ENCODE measurements at places on chromosomes 4 and X.

DNA sequence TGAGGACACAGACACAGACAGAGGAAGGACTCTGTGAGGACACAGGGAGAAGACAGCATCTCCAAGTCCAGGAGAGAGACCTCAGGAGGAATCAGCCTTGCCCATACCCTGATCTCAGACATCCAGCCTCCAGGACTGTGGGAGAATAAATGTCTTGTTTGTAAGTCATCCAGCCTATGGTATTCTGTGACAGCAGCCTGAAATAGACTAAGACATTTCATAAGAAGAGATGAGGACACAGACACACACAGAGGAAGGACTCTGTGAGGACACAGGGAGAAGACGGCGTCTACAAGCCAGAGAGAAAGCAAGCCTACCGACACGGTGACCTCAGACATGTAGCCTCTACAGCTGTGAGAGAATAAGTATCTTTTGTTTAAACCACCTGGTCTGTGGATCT is 112.1 kb downstream of the DHRSX start:
- H3K27ac ChIP-seq, result no peak overlapping the region
- H3K4me3 ChIP-seq, result no peak overlapping the region
- no peaks in the 10 kb centered on the region for H3K36me3 ChIP-seq
- no peak for DNase-seq
- H3K4me1 ChIP-seq, result no peaks in the 10 kb centered on the region

DNA sequence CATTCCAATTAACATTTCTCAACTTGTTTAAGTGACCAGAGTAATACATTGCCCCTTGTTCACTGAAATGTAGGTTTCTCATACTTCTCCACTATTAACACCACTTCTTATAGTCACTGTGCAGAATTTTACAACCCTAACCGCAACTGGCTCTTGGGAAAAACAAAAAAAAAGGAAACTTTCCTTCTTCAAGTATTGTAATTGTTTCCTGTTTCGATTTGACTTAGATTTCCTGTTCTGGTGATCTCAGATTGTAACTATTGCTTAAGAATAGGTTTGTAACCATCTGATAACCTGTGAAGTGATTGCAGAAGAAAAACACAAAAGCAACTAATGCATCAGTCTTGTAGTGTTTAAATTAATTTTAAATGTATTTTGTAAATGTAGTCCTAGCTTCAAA is 594.7 kb upstream of the GALNT7 start:
- H3K4me3 ChIP-seq, result no peak overlapping the region
- no peaks in the 10 kb centered on the region for H3K36me3 ChIP-seq
- H3K27ac ChIP-seq, result no peak overlapping the region
- H3K27me3 ChIP-seq, result no peaks in the 10 kb centered on the region
- no peak for DNase-seq

- H3K4me1 ChIP-seq, result peaks cover 3% of the 10 kb centered on the region
- no peak overlapping the region for H3K27ac ChIP-seq
- no peak overlapping the region for H3K4me3 ChIP-seq
- peak; percentile 97 for DNase-seq
These were observed 55.0 kb upstream of the PAK3 start for GRCh38 chrX:111041018-111041462.

DNA sequence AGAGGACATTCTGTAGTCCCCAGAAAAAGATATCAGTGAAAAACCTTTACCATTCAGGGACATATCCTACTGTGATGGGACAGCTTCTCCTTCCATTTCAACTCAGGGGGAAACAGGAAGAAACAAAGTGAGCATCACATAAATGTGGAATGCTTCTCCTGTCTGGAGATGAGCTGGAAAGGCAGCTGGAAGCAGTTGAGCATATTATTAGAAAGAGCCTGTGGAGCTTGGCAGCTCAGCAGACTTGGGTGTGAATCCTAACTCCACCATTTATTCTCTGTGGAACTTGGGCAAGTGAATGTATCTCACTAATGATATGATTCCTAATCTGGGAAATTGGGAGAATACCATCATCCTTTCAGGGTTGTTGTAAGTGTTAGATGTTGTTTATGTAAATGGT is 232.1 kb upstream of the F9 start:
- H3K36me3 ChIP-seq, result no peaks in the 10 kb centered on the region
- no peaks in the 10 kb centered on the region for H3K27me3 ChIP-seq
- H3K4me3 ChIP-seq, result no peak overlapping the region
- no peak for DNase-seq
- no peak overlapping the region for H3K27ac ChIP-seq

GRCh38 chrX:14363728-14364127 is 165.6 kb upstream of the GLRA2 start:
- no peaks in the 10 kb centered on the region for H3K27me3 ChIP-seq
- H3K27ac ChIP-seq, result no peak overlapping the region
- no peaks in the 10 kb centered on the region for H3K4me1 ChIP-seq
- no peaks in the 10 kb centered on the region for H3K36me3 ChIP-seq
- H3K4me3 ChIP-seq, result no peak overlapping the region
- no peak for DNase-seq

DNA sequence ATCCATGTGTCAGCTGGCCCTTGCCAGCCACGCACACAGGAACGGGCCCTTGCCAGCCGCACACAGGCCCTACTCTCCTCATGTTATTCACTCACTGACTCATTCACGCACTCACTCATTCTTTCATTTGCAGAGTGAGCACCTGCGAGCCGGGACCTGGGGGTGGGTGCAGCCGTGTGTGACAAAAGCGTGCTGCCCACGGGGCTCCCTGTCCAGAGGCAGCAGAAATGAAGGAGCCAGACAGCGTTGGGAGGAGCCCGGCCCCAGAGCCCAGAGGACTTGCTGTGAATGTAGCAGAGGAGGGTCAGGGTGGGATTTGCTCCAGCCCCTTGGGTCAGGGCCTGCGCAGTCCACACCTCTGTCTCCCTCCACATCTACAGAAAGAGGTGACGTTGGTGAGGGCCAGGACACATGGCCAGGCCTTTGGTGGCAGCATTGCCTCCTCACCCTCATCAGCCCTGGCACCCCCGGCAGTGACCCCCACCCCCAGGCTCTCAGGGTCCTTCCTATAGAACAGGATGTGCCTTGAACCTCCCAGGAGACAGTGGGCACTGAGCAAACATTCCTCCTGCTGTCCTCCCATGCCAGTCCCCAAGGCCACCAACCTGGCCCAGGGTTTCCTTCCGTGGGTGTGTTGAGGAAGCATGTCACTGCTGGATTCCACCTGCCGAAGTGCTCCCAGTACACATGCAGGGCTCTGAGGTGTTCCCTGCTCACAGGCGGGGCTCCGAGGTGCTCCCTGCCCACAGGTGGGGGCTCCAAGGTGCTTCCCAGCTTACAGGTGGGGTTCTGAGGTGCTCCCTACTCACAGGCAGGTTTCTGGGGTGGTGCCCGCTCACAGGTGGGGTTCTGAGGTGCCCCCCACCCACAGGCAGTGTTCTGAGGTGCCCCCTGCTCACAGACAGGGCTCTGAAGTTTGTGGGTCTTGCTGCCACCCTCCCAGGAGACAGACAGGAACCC is 105.7 kb downstream of the HMX1 start:
- no peak overlapping the region for H3K27ac ChIP-seq
- no peaks in the 10 kb centered on the region for H3K4me1 ChIP-seq
- H3K36me3 ChIP-seq, result no peaks in the 10 kb centered on the region
